Fibroblast of lung (primary cell): ENCODE measurements at places on chromosomes 1 and 21.

DNA sequence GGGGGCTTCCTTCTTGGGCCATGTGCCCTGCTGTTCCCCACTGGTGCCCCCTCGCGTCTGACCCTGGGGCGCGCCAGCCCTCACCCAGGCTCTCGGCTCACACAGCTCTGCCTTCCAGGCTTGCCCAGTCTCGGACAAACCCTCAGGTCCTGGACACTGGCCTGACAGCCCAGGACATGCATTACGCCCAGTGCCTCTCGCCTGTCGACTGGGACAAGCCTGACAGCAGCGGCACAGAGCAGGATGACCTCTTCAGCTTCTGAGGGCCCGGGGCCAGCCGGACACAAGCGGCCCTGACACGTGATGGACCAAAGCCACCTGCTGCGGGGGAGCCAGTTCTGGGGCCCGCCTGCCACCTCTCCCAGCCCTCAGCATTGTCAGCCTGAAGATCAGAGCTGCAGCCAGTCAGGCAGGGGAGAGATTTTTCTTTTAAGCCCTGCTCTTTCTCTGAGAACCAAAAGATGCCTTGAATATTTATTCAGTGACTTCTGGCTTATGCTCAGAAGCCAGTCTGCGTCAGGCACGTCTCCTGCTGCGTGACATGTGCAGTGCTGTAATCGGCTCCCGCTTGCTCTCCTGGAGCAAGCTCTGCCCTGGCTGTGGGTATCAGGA, 23.4 kb downstream of the LDLRAP1 start:
- peak; percentile 86 for DNase-seq

- no peak for DNase-seq
Measured at GRCh38 chr1:230753586-230754251, 6.5 kb downstream of the CAPN9 start.

DNA sequence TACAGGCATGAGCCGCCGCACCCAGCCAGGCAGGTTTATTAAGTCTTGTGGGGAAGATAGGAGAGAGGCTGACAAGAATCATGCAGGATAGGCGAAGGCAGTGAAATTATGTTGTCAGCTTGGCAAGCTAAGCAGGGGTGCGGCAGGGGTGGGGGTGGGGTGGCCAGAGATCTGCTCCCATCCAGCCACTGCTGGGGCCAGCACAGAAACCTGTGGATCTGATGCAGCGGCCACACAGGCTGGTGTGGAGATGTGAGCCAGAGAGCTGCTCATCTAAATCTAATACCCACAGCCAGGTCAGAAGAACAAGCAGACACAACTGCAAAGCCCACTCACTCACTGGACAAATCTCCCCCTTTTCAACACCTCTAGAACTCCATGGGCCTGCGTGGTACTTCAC, 68.7 kb downstream of the KCTD3 start:
- DNase-seq: no peak

- DNase-seq: peak; percentile 74
Measured at GRCh38 chr1:223831755-223832636, 13.8 kb downstream of the TP53BP2 start.

GRCh38 chr1:196650403-196650802, 1.4 kb upstream of the CFH start:
- DNase-seq: no peak

GRCh38 chr1:221470000-221470698, 271.7 kb downstream of the DUSP10 start:
- no peak for DNase-seq

DNA sequence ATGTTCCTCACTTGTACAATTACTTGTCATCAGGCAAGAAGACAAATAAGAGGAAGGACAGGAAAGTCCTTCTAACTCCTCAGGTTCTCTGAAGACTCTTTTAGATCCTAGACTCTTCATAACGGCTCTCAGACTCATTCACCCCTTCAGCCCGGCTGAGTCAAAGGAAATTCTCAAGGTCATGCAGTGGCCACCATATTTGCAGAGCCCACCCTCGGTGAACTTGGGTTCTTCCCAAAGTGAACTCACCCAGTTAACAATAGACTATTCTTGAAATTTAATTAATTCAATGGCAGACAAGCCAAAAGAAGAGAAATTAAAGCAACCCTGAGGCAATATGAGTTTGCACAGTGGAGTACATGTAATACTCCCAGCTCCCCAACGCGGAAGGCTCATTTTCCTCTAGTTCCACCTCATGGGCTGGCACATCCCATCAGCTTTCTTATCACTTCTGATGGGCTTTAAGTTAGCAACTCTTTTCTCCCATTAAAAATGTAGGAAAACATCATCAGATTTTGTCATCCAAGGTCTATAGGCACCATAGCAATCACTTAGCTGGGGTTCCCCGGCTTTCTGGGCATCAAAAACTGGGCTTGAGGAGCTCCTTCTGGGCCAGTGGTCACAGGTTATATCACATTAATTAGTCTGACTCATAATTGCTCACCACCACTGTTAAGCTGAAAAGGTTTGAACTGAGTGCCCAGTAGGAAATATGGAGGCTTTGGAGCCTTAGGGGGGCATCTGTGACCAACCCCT, 27.8 kb upstream of the TIAM1 start:
- DNase-seq: no peak

GRCh38 chr1:91916046-91916445, 30.1 kb upstream of the TGFBR3 start:
- DNase-seq: no peak

GRCh38 chr1:232282498-232282897, 347.4 kb downstream of the SIPA1L2 start:
- peak; percentile 42 for DNase-seq

GRCh38 chr1:36864823-36865601, 169.3 kb downstream of the GRIK3 start:
- DNase-seq: no peak

DNA sequence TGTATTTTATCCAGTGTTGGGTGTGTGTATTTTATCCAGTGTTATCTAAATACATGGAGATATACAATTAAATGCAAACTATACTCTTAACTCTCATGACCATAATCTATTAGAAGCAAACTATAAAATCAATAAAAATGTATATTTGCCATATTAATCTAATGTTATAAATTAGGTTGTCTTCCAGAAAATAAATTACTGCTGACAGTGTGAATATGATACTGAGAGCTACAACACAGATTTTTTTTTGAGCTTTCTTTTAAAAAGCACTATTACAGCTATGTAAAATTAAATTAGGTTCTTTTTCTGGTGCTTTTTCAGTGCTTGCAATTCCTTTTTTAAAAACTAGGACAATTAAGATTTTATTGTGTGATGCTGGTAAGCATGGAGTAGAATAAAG, 19.0 kb upstream of the GPR52 start:
- DNase-seq: no peak

- no peak for DNase-seq
Measured at GRCh38 chr1:32749332-32749731, 46.8 kb upstream of the SYNC start.

DNA sequence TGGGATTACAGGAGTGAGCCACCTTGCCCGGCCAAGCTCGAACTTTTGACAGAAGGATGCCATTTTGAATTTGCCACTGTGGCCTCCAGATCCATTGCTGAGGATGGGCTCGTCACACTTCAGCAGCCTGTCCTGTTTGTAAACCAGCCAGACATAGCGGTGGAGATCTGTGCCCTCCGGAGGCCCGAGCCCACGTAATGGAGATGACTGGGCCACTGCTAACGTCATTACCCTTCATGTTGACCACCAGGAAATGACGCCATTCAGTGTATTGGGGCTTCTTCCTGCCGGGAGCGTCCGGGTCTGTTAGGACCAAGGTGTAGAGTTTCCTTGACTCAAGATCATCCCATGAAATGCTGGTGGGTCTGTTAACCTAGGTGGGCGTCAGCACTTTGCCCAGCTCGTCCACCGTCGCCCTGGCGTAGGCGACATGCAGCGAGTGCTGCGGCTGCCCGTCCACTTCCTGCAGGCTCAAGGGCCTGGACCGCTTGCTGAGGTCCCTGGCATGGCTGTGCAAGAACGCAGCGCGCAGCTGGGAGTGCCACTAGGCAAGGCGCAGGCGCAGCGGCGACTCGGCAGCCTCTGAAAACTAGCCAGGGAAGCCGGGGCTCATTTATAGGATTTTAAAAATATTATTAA, 40.8 kb downstream of the PTPRC start:
- DNase-seq: no peak

DNA sequence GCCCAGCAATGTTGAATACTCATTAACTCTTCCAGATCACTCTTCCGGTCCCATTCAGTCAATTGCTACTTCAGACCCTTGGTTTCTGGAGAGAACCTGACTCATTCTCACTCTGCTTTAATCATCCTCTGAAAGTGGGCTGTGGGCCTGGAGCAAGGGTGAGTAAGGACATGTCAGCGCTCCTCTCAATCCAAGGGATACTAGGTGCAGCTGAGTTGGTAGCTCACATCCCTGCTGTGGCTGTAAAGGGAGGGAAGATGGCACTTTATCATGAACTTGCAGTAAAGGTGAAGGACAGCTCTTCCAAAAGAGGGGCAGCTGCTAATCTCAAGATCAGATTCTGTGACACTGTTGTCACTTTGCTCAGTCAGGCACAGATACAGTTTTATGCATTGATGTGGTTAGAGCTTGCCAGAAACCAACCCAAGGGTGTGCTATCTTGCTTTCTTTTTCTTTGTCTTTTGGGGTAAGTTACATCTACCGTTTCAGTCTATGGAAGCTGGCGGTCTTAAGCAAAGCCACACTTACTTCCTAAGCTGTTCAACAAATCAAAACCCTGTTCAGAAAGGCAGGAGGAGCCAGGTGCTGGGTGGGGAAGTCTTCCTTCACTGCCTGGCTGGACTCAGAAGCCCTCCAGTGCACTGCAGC, 26.5 kb upstream of the NTPCR start:
- DNase-seq: peak; percentile 88

DNA sequence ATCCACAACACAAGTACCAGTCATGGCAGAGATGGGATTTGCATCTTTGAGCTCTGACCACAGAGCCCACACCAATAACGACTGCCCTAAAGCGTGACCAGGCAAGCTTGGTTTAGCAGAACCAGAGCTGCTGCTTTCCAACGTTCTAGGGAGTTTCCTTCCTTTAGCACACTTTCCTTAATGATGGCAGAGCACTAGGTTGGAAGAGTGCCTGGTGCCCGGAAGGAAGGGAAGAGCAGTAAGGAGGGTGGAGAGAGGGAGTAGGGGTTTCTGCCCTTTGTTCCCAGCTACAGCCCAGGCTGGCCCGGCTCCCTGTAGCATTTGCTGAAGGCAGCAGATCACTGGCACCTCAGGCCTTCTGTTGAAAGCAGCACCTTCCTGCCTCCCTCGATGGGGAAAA, 6.1 kb upstream of the EVA1C start:
- no peak for DNase-seq

DNA sequence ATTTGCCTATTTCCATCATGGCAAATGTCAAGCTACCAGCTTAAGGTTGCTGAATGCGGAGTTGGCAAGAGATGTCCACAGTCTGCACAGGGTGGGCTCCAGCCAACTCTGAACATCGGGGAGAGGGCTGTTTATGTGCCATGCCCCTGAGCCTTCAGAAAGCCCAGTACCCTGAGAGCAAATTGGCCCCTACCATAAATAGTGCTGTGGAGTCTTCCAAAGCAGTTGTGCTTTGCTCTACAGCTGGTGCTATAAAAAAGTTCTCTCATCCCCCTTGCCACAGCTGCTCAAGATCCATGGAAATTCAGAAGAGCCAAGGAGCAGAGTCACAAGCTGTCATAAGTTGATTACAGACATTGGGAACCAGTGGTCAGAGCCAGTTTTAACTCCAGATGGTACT, 85.6 kb upstream of the CLDN14 start:
- no peak for DNase-seq

- peak; percentile 40 for DNase-seq
Measured at GRCh38 chr1:172513479-172513878, 19.5 kb upstream of the SUCO start.

- DNase-seq: no peak
Measured at GRCh38 chr1:225480825-225481434, 53.1 kb upstream of the LBR start.

DNA sequence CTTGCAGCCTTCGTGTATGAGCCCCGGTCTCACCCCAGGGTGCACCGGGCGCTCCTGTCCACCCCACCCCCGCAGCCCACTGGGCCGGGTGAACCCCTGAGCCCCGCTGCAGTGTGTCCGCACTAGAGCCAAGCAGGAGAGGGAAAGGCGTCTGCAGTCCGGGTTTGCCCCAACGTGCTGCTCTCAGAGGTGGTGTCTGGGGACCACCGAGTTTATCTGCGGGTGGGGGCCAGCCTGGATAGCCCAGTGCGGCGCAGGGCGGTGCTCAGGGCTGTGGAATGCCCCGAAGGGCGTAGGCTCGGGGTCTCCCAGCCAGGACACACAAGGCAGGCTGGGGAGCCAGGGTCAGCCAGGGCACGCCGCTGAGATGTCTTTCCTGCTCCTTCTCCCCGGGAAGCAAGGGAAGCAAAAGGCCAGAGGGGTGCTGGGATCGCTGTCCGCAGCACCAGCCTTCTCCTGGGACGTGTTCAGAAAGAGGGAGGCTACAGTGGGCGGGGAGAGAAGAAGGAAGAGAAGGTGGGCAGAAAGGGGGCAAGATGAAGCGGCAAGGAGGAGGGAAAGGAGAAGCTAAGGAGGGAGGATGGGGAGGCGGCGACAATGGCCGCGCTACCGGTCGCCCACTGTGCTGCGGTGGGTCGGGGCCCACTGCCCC, 56.6 kb downstream of the MAB21L3 start:
- peak; percentile 13 for DNase-seq

- DNase-seq: no peak
Measured at GRCh38 chr21:29075706-29076466, 2.4 kb upstream of the CCT8 start.

GRCh38 chr1:182093781-182094180, 32.3 kb upstream of the ZNF648 start:
- no peak for DNase-seq

GRCh38 chr1:1080122-1080757, 6.1 kb upstream of the RNF223 start:
- DNase-seq: peak; percentile 33

DNA sequence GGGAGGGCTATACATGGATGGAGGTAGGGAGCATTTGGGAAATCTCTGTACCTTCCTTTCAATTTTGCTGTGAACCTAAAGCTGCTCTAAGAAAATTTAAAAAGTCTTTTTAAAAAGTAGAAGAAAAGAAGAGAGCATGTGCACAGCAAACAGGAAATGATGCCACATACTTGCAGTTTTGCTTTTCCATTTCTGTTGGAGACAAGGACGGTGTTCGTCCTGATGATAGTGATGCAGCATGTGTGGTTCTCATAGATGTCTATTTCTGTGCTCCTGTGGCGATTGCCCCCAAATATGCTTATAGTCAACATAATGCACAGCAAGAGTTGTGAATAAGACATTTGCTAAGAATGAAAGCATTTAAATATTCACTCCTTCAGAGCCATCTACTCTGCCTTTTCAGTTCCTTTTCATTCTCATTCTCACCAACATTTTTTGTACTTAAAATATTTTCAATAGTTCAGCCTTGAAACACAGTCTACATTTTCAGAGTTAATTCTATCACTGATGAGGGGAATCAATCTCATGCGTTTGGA, 66.6 kb downstream of the LRRC8C start:
- DNase-seq: no peak
